ENCODE measurements at places on chromosomes 11 and 22.

GRCh38 chr11:102589047-102589459 is 36.1 kb downstream of the MMP20 start:
- DNase-seq: no peak

DNA sequence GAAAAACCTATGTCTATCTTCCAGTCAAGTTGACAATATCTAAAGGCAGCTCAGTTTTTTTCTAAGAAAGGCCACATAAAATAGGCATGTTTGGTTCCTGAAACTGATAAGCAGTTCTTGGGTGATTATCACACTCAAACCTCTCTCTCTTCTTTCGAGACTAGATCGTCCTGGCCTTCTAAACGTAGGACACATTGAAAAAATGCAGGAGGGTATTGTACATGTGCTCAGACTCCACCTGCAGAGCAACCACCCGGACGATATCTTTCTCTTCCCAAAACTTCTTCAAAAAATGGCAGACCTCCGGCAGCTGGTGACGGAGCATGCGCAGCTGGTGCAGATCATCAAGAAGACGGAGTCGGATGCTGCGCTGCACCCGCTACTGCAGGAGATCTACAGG is 15.1 kb downstream of the CDPF1 start:
- no peak for DNase-seq

- no peak for DNase-seq
Measured at GRCh38 chr11:69364921-69365320, 71.0 kb downstream of the MYEOV start.

DNA sequence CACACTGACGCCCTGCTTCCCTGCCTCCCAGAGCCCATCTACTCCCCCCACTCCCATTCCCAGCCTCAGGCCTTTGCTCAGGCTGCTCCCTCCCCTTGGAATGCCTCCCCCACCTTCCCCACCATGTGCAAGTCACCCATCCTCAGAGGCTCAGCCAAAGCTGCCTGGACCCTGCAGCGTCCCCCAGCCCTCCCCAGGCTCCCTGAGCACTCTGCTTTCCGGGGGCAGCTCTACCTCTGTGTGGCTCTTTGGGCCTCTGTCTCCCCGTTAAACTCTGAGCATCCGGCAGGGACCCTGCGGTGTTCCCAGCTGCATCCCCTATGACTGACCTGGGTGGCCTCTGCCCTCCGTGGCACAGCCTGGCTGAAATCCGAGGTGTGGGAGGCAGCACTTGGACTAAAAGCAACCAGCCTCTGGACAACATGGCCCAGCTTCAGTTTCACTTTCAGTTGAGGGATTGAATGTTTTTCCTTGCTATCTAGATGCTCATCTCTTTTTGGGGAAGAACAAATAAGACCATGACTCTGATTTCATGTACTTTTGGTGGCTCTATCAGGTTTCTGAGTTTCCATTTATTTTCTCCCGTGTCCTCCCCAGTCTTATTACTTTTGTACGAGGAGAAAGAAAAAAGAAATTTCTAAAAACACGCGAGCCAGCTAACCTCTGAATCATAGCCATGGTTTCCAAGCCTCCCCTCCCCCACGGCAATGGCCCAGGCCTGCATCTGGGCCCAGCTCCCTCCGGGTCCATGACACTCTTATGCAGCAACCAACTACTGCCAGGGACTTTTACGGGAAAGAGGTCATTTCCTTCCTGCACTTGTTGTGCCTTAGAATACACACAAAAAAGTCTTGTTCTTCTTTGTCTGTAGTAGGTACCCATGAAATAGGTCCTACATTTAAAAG is 3.8 kb downstream of the APOL3 start:
- peak; percentile 43 for DNase-seq

- no peak for DNase-seq
Measured at GRCh38 chr11:44940404-44940803, 10.3 kb downstream of the TP53I11 start.

DNA sequence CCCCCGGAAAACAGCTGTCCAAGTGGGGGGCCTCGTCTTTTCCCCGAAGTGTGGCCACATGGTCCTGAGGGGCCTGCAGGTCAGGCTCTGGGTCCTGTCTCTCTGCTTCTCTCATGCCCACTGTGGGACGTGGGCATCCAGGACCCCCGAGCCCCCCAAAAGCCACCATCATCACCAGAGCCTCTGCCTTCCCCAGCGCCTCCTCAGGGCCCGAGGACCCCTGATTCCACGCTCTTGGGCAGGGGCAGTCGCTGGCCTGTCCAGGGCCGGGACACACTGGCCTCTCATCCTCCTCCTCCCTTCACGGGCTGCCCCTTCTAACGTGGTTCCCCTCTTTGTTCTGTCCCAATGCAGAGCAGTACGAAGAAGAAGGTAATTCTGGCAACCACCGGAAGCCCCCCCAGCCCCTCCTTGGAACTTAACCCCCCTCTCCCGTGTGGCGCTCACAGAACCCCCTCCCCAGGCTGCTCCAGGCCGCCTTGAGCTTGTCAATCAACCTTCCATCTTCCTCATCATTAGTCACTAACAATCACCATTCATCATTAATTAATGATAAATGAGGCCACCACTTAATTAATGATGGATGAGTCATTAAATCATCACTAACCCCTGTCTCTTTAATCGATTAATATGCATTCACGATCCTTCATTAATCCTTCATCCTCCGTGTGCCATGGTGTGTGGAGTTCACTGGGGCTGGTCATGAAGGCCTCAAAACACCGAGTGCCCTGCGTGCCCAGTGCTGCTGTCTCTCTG is 3.9 kb downstream of the TNNT3 start:
- DNase-seq: no peak

GRCh38 chr11:126109941-126110731 is 47.5 kb upstream of the CDON start:
- no peak for DNase-seq

DNA sequence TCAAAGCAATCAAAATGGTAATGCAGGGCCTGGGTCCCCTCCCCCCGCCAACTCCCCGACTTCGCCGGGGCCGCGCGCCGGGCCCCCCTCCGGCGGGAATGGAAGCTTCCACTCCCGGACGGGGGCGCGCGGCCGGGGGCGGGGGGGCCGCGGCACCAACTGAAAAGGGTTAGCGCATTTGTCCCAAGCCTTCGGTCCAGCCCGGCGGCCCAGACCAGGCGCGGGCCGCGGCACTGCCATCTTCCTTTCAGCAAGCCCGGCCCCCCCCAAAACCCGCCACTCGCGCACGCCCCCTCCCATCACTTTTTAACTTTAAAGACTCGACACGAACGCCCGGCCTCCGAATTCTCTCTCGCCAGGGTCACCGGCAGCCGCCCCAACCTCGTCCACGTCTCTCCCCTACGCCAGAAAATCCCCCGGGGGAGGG is 2.8 kb downstream of the PHF21B start:
- no peak for DNase-seq

GRCh38 chr22:25637032-25637431 is 72.6 kb downstream of the GRK3 start:
- no peak for DNase-seq

GRCh38 chr11:47306484-47306844 is 36.5 kb downstream of the MADD start:
- no peak for DNase-seq

DNA sequence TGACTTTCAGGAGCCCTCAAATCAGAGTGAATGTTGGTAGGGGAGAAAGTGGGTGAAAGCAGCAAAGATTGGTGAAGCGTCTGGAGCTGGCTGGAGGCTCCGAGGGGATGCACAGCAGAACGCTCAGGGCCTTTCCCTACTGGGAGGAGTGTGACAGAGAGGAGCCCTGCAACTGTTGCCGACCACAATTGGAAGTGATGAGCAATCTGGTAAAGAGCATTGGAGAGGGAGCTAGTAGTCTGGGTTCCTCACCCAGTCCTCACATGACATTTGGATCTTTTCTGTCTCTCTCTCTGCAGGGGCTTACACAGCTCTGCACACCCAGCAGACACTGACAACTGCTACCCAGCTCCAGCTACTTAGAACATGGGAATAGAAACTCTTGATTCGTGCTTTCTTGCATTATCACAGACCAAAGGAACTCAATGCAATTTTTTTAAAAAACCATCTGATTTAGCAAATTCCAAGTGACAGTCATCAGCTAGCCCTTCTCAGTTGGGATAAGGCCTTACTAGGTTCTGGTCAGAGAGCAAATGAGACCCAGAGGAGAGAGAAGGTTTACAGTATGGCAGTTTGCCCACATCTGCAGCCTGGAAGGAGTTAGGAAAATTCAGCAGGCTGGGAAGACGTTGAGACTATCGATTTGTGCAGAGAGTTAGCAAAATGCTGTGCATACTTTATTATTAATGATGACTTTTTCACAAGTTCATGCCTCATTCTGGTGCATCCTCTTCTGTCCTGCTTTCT is 278.0 kb upstream of the PLET1 start:
- DNase-seq: no peak

GRCh38 chr11:70624598-70624993 is 226.3 kb downstream of the CTTN start:
- DNase-seq: no peak

GRCh38 chr11:56152333-56152732 is 7.8 kb downstream of the OR8K5 start:
- DNase-seq: no peak

DNA sequence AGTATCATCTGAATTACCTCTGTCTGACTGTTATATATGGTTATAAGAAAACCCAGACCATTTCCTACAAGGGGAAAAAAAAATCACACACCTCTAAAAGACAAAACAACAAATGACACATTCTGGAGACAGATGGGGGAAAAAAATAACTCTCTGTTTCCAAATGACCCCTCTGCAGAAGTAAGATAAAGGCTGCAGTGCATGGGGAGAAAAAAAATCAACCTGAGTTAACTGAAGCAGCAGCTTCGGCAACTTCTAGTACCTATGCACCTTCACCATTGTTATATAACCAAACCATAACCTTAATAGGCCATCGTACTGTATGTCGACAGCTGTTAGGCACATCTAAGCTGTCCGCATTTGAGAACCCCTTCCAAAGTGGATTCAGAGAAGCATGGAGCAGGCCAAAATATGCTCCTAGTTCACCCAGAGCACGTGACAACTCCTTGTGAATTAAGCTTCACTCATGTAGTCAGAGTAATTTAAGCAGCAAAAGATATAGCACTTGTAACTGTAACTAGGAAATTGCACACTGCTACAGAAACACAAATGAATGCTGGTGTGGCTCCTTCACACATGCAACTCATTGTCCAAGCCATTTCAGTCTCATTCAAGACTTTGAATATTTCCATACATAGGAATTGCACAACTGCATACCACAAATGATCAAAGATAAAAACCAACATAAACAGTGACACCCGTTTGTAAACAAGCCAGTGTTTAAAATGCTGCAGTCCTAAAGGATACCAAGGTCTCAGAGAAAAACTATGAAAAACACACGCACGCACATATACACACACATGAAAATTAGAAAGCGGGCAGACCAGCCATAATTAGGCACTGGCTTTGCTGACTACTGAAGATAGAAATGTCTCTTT is 2.7 kb downstream of the SIK3 start:
- no peak for DNase-seq

DNA sequence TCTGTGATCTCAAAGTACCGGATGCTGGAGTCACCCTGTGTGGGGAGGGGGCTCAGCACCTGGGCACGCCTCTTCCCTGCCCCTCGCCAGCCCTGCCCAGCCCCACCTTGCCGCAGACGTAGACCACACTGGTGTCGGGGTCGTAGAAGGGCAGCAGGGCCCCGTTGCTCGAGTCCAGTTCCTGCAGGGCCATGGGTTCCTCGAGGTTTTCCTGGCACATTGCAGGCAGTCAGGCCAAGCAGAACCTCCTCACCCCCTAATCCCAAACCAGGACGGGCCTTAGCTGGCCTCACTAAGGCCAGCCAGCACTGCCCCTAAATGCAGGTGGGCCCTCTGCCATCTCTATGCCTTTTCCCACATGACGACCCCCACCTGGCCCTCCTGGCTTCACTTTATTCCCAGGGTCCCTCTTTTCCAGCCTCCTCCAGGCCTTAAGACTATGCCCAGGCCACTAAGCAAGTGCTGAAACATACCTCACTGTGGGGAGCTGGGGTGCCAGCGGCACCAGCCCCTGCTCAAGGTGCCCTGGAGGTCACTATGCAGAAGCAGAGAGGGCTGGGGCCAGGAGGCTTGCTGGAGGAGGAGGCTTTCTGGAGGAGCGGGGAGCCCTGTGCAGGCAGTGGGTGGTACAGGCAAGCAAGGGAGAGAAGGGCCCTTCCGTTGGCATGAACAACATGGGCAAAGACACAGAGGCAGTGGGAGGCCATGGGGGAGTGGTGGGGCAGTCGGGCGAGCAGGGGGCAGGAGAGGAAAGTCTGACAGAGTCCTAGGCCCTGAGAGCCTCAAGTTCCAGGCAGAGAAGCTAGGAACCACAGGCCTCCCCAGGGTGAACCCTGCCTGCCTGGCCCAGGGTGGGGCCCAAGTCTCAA is 2.8 kb downstream of the CORO1B start:
- no peak for DNase-seq

- no peak for DNase-seq
Measured at GRCh38 chr22:48736593-48737460, 1090.8 kb downstream of the BRD1 start.

- no peak for DNase-seq
Measured at GRCh38 chr11:103997082-103997481, 39.4 kb upstream of the DDI1 start.

GRCh38 chr11:26904132-26904531 is 89.8 kb upstream of the FIBIN start:
- no peak for DNase-seq

- no peak for DNase-seq
Measured at GRCh38 chr11:97201743-97202612, 812.2 kb downstream of the JRKL start.

GRCh38 chr11:8033305-8034105 is 46.4 kb downstream of the EIF3F start:
- peak; percentile 33 for DNase-seq

GRCh38 chr11:119533462-119533861 is 110.5 kb upstream of the THY1 start:
- DNase-seq: no peak

DNA sequence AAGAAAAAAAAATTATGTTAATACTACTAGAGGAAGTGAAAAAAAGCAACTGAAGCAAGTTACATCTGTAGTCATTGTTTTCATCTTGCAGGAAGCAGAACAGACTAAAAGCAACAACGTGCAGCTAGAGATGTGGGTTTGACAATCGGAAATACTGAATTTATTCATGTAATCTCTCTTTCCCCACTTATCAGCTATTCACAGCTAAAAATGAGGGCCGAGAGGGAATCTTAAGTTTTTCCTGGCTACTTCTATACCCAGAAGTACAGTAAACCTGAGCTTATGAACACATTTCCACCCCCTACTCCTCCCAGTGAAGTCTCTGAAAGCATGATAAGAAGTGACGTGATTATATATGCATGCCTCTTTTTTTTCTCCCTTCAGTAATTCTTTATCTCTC is 116.5 kb downstream of the SPON1 start:
- no peak for DNase-seq
